T follicular helper cell (primary cell): ENCODE measurements at places on chromosomes 12 and 14.

- no peak for DNase-seq
Measured at GRCh38 chr12:11879306-11879705, 191.4 kb upstream of the BCL2L14 start.

DNA sequence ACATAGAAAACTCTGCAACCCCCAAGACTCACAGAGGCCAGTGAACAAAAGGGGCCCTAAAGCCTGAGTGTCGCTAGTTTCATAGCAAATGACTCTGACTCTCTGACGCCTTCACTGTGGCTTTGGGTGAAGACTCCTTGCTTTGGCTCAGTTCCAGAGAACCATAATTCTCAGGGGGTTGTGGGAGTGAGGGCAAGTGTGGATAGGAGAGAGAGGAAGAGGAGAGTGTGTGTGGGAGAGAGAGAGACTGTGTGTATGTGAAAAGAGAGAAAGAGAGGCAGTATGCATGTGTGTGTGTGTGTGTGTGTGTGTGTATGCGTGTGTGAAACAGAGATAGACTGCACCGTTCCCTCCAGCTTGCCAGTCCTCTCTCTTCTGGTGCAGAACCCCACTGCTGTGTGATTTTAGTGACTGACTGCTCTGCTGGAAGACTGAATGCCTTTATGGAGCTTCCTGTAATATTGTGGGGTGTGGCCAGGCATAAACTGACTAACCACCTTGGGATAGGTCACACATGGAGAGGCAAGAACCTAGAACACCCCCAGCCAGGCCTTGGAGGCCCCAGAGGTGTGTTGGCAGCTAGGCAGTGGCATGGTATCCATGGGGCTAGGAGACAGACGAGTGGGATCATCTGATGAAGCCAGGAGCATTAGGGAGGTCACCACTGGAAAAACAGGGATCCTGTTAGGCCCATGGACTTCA, 45.9 kb upstream of the STXBP6 start:
- no peak for DNase-seq

DNA sequence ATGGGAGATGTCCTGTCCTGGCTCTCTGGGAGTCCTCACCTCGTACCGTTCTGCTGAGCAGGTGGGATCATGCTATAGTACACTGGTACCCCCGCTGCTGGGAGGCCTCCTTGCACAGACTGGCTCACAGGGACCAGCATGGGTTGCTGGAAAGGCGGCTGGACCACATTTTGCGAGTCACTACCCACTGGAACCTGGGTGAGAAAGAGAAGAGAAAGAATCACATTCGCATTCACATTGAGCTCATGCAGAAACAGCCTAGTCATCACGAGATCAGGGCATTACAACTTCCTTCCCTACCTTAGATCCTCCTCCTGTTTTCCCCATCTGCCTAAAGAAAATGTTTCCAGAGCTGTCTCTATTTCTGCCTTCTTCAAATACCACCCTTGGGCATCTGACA, 17.3 kb upstream of the STAC3 start:
- no peak for DNase-seq

GRCh38 chr12:5332551-5332950, 99.4 kb upstream of the NTF3 start:
- DNase-seq = no peak

DNA sequence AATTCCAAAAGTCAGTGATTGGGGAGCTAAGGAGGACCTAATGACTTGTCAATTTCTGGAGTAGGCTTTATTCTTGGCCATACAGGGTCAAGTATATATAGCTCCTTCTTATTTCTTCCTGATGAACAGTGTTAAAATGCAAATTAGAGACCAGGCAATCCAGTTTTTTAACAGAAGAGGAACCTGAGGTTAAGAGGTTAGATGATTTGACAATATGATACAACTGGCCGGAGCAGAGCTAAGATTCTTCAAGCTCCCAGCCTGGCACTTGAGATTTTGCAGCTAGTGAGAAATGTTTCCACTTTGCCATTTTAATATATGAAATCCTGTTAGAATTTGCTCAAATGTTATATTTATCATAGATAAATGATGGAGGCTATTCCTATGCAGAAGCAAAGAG, 204.0 kb downstream of the SSPN start:
- no peak for DNase-seq

DNA sequence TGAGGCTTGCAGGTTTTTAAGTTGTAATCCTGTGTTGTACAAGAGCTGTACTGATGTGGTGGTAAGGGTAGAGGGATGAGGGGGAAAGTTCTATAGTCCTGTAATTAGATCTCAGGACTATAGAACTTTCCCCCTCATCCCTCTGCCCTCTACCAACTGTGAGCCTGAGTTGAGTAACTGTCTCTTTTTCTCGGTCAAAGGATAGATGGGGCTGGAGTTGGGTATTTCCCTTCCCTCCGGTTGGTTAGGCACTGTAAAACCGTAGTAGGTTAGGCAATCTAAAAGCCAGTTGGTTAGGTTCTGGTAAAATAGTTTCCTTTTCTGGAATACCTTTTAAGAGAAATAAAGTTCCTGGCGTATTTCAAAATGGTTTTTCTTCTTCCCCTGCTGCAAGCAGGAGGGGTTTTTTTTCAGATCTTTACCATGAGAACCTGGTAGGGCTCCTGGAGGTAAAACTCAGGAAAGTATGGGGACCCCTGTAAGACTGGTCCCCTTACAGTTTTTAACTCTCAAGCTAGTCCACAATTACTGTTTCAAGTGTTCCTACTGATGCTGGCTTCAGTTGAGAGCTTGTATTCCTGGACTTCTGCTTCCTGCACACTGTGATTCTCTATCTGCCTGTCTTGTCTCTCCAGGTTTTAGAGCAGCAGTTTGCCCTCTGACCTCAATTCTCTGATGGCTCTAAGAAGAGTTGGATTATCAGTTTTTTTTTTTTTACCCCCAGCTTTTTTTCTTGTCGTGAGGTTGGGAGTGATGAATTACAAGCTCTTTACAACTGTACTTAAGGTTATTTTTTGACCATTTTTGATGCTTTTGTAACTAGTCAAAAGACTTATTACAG, 58.7 kb downstream of the FUT8 start:
- DNase-seq = no peak

- no peak for DNase-seq
Measured at GRCh38 chr14:22388669-22389595, 200.1 kb downstream of the DAD1 start.

GRCh38 chr12:15151161-15152091, 69.8 kb downstream of the RERG start:
- no peak for DNase-seq

DNA sequence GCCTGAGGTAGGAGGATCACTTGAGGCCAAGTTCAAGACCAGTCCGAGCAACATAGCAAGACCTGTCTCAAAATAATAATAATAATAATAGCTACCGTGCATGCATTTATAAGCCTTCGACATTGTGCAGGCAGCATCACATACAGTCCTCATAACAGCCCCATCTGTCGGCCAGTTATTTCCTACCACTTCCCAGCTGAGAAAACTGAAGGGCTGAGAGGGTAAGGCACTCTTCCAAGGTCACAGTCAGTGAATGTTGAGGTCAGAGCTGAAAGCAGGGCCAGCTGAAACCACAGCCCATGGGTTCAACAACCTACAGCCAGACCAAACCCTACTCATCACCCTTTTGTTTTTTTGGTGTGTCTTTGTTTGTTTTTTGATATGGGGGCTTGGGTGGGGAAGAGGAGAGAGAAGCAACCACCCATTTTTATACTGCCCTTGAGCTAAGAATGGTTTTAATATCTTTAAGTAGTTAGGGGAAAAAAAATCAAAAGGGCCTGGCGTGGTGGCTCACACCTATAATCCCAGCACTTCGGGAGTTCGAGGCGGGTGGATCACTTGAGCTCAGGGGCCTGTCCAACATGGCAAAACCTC, 16.8 kb upstream of the ITPK1 start:
- no peak for DNase-seq

DNA sequence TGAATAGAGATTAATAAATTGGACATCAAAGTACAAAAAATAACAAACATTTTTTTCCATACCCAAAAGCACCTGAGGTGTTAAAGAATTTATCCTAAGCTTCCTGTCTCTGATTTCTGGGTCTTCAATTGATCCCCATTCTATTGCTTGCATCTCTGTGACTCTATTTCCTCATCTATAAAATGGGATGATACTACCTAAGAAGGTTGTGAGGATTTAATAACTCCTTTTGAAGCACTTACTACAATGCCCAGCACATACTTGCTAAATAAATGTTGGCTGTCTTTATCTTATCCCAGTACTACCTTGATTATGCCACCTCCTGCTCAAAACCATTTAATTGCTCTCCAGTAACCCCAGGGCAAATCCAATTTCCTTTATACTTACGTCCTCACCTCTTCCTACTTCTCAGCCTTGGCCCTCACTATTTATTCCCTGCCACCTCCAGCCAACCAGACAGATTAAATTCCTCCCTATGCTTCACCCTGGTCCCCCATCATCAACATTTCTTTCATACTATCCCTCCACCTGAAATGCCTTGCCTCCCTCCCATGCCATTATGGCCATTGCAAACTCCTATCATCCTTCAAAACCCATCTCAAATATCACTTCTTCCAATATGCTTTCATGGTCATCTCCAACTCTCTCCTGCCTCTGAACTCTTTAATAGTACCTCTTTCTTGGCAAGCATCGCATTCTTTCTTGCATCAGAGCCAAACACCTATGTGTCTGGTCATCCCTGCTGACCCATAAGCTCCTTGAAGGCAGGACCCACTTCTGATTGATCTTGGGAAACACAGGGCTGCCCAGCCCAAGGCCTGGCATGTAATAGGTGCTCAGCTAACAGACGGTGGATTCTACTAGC, 7.9 kb upstream of the ASIC1 start:
- DNase-seq = no peak

DNA sequence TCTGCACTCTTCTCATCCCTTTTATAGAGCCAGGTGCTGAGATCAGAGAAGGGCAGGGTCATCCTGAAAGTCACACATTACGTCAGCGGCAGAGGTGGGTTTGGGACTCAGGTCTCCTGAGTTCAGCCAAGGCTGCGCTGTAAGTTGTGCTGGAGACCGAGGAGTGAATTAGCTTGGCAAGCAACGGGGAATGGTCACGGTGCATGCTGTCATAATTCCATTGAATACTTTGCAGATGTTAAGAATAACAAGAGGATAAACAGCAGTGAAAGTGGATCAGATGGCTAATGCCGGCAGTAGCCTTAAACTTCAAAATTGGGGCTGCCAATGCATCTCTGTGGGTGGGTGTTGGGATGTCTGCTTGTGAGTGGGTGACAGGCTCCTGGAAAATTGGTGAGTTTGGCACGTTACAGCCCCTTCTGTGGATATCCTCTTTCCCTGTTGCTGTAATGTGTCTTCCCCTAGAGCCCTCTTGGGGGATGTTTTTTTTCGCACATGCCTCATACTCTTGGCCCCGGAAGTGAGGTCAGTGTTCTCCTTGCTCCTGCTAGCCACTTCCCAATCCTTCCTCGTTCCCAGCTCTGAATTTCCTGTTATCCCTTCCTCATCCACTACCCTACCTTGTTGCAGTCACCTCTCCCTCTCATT, 287.1 kb upstream of the SRRM4 start:
- no peak for DNase-seq

GRCh38 chr14:98163873-98164272, 1108.1 kb downstream of the BCL11B start:
- no peak for DNase-seq

- peak; percentile 46 for DNase-seq
Measured at GRCh38 chr12:51323317-51323960, 535 bp downstream of the BIN2 start.

DNA sequence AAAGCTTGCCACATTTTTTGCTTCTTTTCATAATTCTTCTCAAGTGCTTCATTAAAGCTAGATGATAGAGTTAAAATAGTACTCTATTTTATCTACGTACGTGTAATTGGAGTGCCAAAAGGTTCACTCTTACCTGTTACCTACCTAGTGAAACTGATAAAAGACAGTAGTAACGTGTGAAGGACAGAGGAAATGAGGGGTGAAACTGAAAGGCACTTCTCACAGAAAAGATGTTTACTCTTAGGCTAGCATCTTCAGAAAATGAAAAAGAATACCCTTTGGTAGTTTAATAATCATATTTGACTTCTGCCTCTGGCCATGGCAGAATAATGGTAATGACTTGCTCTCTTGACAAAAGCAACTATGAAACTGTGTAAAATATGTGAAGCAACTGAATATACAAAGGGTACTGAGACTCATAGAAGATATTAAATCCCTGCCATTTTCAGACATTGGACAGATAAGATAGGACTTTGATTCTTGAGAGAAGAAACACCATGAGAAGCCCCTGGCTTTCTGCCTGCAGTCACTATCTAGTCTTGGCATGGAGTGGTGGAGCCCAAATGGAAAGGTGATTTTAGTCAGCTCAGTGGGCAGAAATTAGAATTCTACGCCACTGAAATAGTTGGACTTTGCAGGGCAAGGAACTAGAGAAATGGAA, 6.3 kb upstream of the EVL start:
- no peak for DNase-seq

- DNase-seq = peak; percentile 20
Measured at GRCh38 chr12:28191051-28192048, 1.1 kb downstream of the CCDC91 start.

- DNase-seq = no peak
Measured at GRCh38 chr12:122934722-122935121, 31.5 kb downstream of the ABCB9 start.

- no peak for DNase-seq
Measured at GRCh38 chr12:113757221-113758002, 208.7 kb downstream of the RBM19 start.

- no peak for DNase-seq
Measured at GRCh38 chr14:20556500-20557211, 4.2 kb downstream of the RNASE9 start.

- DNase-seq = no peak
Measured at GRCh38 chr14:77603654-77604255, 12.7 kb downstream of the SPTLC2 start.

GRCh38 chr12:25271486-25272098, 20.9 kb upstream of the KRAS start:
- no peak for DNase-seq

DNA sequence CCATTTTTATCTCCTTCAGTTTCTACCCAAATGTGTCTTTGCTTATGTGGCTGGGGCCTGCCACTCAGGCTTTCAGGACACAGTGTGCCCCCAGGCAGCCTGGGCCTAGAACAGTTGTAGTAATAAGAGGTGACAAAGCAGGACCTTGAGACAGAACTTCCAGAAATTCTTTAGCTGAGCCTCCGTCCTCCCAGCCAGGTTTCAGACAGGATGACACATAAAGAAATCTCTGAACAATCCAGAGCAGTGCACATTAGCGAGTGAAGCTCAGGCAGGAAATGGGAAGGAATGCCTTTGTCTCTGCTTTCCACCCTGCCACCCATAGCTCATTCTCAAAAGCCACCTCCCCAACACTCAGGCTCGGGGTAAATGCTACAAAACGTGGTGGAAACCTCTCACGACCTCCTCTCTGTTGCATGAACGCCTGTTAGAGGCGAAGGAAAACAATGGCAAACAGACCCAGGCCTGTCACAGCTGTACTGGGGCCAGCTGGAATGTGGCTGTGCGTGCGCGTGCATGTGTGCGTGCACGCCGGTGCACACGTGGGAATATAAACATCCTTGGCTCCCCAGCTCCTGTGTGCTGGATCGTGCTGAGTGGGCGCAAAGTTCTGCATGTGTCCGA, 286.7 kb downstream of the ZFP36L1 start:
- DNase-seq = no peak

DNA sequence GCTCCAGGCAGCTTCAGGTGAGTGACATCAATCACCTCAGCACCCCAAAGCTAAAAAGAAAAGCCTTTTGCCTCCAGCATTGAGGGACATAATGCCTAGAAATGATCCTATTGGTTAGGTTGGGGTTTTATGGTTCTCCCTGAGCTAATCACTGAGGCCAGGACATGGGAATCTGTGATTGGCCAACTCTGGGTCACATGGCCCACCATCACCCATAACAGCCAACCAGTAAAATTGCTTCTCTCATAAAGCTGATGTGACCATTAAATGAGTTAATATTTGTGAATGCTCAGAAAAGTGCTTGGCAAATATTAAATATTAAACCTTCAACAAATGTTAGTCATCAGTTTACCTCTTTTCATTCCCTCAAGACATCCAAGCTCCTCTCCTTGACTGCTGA, 60.2 kb downstream of the TBX3 start:
- no peak for DNase-seq
